Lung (tissue), 17 donors: ENCODE measurements at places on chromosomes 1 and 21. TPM values are rescaled to one million over a fixed set of nuclear protein-coding genes. Genes with fewer than 3 reads are reported as not detected.

GRCh38 chr1:37560401-37561132 lies 3.8 kb downstream of the DNALI1 start:
- peak; percentile 61 for DNase-seq

DNA sequence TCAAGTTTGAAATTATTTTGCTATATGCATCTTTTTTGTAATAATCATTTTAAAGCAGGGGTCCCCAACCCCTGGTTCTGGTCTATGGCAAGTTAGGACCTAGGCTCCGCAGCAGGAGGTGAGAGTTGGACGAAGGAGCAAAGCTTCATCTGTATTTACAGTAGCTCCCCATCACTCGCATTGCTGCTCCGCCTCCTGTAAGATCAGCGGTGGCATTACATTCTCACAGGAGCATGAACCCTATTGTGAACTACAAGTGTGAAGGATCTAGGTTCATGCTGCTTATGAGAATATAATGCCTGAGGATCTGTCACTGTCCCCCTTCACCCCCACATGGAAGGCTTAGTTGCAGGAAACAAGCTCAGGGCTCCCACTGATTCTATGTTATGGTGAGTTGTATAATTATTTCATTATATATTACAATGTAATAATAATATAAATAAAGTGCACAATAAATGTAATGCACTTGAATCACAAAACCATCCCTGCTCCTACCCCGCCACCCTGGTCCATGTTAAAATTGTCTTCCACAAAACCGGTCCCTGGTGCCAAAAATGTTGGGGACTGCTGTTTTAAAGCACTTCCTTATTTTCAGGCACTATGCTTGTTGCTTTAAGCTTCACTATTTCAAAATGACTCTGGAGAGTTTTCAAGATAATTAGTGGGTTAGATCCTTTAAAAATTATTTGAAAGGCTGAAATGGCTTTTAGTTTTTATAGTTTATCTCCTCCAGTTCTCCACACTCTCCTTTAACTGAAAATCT lies 74.8 kb downstream of the PLA2G4A start:
- DNase-seq, result no peak

GRCh38 chr21:15122241-15122640 lies 57.4 kb upstream of the NRIP1 start:
- DNase-seq, result no peak

Gene PRMT2
- polyA plus RNA-seq, result 58.2 TPM

DNA sequence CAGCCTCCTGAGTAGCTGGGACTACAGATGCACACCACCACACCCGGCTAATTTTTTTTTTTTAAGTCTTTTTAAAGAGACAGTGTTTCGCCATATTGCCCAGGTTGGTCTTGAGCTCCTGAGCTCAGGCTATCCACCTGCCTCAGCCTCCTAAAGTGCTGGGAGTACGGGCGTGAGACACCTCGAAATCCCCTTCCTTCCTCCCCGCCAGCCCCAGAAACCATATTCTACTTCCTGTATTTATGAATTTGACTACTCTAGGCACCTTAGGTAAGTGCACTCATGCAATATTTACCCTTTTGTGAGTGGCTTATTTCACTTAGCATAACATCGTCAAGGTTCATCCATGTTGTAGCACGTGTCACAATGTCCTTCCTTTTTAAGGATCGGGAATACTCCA lies 6.9 kb upstream of the LRP8 start:
- no peak for DNase-seq

Gene FCRL6
- polyA plus RNA-seq, result 0.55 TPM

GRCh38 chr1:229192031-229192430 lies 78.9 kb upstream of the RAB4A start:
- DNase-seq, result no peak

GRCh38 chr1:70819231-70819630 lies 228.4 kb downstream of the PTGER3 start:
- DNase-seq, result no peak

GRCh38 chr21:41426676-41427404 lies 801 bp downstream of the MX1 start:
- DNase-seq, result no peak

GRCh38 chr21:38984982-38985567 lies 179.3 kb downstream of the ETS2 start:
- DNase-seq, result peak; percentile 33

- DNase-seq, result no peak
These were observed 444.0 kb downstream of the PTPRC start for GRCh38 chr1:199082778-199083389.

Gene ADGRL4
- 19.3 TPM for polyA plus RNA-seq

DNA sequence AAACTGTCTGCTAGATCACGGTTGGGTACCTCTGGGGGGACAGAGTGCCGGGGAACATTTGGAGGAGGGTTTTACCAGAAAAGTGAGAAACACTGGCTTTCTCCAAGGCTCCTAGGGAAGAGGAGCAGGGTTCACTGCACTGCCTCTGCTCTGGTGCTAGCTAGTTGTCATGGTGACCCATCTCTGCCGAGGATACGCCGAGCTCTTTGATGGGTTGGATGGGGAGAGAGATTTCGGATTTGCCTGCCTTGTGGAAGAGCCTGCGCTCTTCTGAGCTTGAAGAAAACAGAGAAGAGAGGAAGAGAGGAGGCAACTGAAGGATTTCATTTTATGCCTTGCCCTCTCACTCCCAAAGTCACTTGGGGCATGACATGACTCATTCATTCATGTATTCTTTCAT lies 92.1 kb downstream of the NAV1 start:
- DNase-seq, result no peak

Gene LACTBL1
- polyA plus RNA-seq, result not detected

DNA sequence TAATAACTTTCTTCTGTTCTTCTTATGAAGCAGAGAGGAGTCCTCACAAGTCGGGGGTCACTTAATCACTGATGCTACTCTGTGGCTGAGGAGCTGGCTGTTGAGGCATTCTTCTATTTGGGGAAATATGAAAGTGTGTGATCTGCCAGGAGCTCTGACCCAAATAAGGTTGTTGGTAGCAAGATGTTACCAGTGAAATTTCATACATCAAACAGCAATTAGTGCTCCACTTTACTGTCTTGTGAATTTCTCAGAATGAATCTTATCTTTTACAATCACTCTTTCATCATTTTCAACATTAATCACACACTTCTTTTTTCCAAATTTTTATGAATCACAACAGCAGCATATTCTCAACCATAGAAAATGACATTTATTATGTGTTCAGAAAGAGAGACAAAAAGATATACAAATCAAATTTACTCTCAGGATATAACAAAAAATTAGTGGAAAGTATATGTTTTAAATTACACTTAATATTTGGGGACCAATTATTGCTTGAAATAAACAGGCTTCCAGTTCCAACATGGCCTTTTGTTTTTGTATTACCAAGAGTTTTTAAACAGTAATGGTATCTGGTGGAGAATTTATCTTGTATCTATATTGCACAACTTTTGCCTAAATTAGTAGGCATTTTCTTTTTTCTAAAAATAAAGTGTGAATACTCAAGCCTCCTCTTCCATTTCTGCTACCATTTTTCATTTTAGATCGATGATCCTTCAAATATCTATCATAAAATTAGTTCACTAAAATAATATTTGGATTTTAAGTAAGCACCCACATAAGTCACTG lies 9.6 kb downstream of the PTGER3 start:
- DNase-seq, result no peak

Gene RPTN
- polyA plus RNA-seq, result not detected

- no peak for DNase-seq
These were observed 26.6 kb upstream of the LMX1A start for GRCh38 chr1:165383067-165383466.

GRCh38 chr1:42179275-42179674 lies 14.7 kb upstream of the GUCA2A start:
- peak; percentile 89 for DNase-seq

GRCh38 chr1:230599926-230600656 lies 42.2 kb upstream of the COG2 start:
- DNase-seq, result no peak

Gene HES2
- polyA plus RNA-seq, result 0.86 TPM

DNA sequence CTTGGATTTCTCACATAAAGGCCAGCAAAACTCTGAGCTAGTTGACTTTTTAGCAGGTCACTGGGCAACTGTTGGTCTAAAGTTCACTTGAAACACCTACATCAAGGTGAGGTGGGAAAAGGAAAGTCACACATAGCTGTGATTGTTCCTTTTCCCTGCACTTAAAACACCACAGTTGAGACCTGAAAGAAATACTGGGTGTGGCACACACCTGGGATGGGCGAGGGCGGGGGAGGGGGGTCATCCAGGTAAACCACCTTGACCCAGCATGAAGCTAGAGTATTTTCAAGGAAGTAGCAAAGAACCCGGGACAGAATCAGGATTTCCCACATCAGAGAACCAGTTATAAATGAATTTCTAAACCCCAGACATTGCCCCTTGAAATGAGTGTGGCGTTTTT lies 26.4 kb downstream of the ZNF697 start:
- no peak for DNase-seq

DNA sequence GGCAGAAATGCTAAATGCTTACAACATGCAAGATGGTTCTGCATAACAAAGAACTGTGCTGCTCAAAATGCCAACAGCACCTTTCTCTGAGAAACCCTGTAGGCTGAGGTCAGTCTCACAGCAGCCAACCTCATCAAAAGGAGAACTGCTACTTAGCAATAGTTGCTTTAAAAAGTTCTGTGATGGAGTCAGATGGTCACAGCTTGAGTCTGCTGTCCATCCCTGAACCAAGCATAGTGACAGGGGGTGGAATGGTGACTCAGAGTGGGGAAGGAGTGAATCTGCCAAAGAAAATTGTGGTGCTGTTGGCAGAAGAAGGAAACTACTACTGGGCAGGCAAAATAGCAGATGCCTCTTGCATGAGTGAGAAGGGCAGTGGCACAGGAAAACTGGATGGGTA lies 106.0 kb upstream of the FAM78B start:
- no peak for DNase-seq

Gene ZCCHC17
- polyA plus RNA-seq, result 27.7 TPM

GRCh38 chr21:41209016-41209619 lies 41.2 kb downstream of the BACE2 start:
- DNase-seq, result no peak

DNA sequence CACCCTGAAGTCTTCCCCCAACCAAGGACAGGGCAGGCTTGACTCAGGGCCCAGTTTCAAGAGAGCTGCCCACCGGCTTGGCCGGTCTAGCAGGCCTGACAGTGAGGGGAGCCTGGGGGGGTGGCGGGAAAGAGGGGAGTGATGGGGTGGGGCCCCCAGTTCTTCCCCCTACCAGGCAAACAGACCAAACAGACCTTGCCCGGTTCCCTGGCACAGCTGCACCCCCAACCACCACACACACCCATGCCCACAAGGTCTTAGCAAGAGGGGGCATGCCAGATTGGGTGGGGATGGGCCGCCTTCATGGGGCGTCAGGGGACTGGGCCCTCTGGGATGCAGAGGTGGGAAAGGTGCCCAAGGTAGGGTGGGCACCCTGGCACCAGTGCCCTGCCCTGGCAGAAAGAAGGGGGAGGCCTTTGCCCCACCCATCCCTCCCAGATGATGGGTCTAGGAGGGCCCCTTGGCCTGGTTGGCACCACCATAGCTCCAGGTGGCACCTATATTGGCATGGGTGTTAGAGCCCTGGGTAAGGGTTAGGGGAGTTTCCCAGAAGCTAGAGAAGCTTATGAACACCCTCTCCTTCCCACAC lies 8.9 kb downstream of the ZBTB7B start:
- DNase-seq, result no peak
